PC-9 (cell line): ENCODE measurements at places on chromosomes 5 and 9.

GRCh38 chr9:1726993-1727759, 288.0 kb upstream of the SMARCA2 start:
- no peak overlapping the region for H3K27ac ChIP-seq
- H3K4me3 ChIP-seq, result no peak overlapping the region
- DNase-seq, result no peak
- no peaks in the 10 kb centered on the region for H3K36me3 ChIP-seq

DNA sequence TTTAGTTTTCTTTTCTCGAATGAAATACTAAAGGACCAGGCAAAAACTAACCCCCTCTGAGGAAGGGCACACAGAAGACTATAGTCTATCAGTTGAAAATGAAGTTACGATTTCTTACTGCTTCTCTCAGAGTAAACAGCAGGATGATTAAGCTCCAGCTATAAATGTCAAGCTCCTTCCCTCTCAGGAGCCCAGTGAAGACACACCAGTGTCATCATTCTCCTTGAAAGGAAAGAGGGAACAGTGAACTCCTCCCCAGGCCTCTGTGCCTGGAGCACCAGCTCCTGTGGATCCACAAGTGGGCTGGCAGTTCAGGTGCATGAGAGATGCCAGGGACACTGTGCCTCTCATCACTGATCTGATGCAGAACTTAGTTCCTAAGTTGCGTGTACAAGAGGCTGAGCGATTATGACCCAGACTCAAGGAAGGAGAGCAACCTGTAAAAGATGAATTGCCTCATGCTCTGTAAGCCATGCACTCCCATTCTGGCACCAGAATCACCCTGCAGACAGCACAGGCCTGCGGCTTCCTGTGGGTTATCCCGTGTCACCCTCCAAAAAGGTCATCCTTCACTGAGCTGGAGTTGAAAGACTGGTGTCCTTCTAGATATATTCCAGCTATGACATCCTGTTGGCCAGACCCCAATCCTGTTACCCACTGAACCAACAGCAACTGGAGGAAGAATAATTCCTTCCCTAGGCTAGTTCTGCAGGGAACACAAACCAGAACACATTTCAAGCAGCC, 394.0 kb downstream of the SEMA5A start:
- no peak overlapping the region for H3K4me3 ChIP-seq
- no peak overlapping the region for H3K27ac ChIP-seq
- H3K4me1 ChIP-seq, result no peaks in the 10 kb centered on the region
- H3K36me3 ChIP-seq, result no peaks in the 10 kb centered on the region
- no peak for DNase-seq

GRCh38 chr9:72150661-72151060, 1.4 kb downstream of the GDA start:
- H3K27me3 ChIP-seq, result no peaks in the 10 kb centered on the region
- peaks cover 69% of the 10 kb centered on the region for H3K4me1 ChIP-seq
- H3K36me3 ChIP-seq, result no peaks in the 10 kb centered on the region
- H3K27ac ChIP-seq, result peak overlapping the region; percentile 71

GRCh38 chr5:121121786-121122185, 657.7 kb downstream of the PRR16 start:
- no peaks in the 10 kb centered on the region for H3K4me1 ChIP-seq
- no peak overlapping the region for H3K4me3 ChIP-seq
- H3K27me3 ChIP-seq, result no peaks in the 10 kb centered on the region
- DNase-seq, result no peak
- no peak overlapping the region for H3K27ac ChIP-seq

- no peak overlapping the region for H3K4me3 ChIP-seq
- 0 out of 2 replicates have a peak, but pooled peaks cover 5% of the 10 kb centered on the region for H3K36me3 ChIP-seq
- no peak for DNase-seq
These were observed 44.8 kb downstream of the ANGPTL2 start for GRCh38 chr9:127077644-127077946.

DNA sequence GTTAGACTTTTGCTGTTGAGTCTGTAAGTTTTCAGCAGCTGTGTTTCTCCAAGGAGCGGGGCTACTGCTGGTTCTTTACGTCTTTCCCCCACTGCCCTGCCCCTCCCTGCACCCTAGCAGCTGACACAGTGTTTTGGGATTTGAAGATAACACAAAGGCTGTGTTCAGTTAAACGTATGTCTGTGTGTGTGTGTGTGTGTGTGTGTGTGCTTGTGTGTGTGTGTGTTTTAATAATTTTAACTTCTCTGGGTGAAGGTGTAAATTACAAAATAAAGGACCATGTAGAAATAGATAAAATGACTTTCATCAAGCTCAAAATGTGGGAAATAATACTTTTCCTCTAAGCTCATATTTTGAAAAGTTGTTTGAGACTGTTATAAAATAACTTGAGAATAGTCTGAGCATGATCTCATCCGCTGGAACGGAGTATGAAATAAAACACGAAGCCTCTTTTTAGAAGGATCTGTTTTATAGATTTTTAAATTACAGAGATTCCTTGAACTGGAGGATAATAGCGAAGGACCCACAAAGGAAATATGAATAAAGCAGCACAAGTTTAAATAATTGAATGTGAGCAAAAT, 10.9 kb downstream of the ABL1 start:
- no peak overlapping the region for H3K27ac ChIP-seq
- peaks cover 9% of the 10 kb centered on the region for H3K4me1 ChIP-seq
- no peak for DNase-seq
- H3K36me3 ChIP-seq, result no peaks in the 10 kb centered on the region
- no peak overlapping the region for H3K4me3 ChIP-seq
- no peaks in the 10 kb centered on the region for H3K27me3 ChIP-seq

GRCh38 chr5:34656001-34656699, at the start of gene RAI14:
RAI14 (plus strand) TSS chr5:34656328; CDS start chr5:34686920, 30,592 bp downstream.
- DNase-seq, result peak; percentile 97
- peaks cover 46% of the 10 kb centered on the region for H3K4me1 ChIP-seq
- H3K4me3 ChIP-seq, result peak within 1 kb of the TSS; percentile 82
- peak within 1 kb of the TSS; percentile 87 for H3K27ac ChIP-seq
- peaks cover 31% of the 10 kb centered on the region for H3K36me3 ChIP-seq

DNA sequence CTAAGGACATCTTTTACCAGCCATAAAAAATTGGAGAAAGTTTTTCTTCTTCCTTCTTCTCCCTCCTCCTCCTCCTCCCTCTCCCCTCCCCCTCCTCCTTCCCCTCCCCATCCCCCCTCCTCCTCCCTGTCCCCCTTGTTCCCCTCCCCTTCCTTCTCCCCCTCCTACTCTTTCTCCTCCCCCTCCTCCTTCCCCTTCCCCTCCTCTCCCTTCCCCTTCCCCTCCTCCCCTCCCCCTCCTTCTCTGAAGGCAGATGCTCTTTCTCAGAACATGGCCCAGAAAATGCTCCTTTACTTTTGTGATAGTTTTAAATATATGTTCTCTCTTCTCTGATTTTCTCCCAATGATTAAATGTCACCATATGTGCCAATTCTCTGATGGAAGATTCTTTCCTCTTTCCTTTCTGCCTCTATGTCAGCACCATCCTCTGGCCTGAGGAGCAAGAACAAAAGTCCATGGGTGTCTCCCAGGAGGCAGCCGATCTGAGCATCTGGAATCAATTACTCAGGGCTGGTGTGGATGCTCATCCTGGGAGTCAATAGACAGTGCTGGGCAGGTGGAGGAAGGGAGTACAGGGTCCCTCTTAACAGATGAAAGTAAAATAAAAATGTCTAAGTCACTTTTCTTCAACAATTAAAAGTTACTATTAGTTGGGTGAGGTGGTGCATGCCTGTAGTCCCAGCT, 63.0 kb upstream of the GNA14 start:
- DNase-seq, result no peak
- no peak overlapping the region for H3K4me3 ChIP-seq
- peaks cover 42% of the 10 kb centered on the region for H3K4me1 ChIP-seq
- no peaks in the 10 kb centered on the region for H3K36me3 ChIP-seq

GRCh38 chr5:154620411-154620810, 134.8 kb upstream of the LARP1 start:
- no peak overlapping the region for H3K27ac ChIP-seq
- no peaks in the 10 kb centered on the region for H3K36me3 ChIP-seq
- no peak for DNase-seq
- H3K27me3 ChIP-seq, result no peaks in the 10 kb centered on the region

DNA sequence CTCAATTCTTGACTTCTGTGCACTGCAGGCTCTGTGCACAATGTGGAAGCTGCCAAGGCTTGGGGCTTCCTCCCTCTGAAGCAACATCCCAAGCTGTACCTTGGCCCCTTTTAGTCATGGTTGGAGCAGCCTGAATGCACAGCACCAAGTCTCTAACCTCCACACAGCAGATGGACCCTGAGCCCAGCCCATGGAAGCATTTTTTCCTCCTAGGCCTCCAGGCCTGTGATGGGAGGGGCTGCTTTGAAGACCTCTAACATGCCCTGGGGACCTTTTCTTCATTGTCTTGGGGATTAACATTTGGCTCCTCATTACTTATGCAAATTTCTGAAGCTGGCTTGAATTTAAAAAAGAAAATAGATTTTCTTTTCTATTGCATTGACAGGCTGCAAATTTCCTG, 385.8 kb downstream of the LRRC70 start:
- H3K27ac ChIP-seq, result no peak overlapping the region
- H3K36me3 ChIP-seq, result no peaks in the 10 kb centered on the region
- H3K4me3 ChIP-seq, result no peak overlapping the region
- H3K4me1 ChIP-seq, result no peaks in the 10 kb centered on the region

DNA sequence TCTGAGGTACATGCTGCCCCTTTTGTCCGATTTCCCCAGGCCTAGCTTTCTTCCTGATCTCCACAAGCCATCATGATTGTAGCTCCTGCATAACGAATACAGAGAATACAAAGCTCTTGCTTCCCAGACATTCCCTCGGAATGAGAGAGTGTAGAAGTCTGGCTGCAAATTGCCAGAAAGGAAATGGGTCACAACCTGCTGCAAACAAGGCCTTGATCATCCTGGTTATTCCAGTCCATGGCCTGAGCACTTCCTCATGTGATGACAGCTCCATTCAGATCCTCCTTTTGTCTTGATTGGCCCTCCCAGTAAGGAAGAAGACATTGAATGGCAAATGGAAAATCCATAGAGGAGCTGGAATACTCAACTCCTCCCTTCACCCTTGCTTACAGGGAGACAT, 136.0 kb upstream of the ADRA1B start:
- H3K4me3 ChIP-seq, result no peak overlapping the region
- no peaks in the 10 kb centered on the region for H3K36me3 ChIP-seq
- H3K4me1 ChIP-seq, result peaks cover 36% of the 10 kb centered on the region

DNA sequence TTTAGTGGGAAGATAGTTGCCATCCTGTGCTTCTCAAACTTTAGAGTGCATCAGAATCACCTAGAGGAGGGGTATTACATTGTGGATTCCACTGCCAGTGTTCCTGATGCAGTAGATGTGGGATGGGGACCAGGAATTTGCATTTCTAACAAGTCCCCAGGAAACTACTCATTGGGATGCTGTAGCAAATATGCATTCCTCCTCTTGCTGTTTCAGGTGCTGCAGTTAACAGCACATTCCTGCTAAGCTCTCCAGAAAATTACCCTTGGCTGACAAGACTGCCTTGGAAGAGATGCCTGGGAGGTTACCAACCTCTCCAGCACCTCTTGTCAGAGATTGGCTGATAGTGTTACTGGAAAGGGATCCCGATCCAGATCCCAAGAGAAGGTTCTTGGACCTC, 270.5 kb downstream of the OSTF1 start:
- no peak for DNase-seq
- H3K27ac ChIP-seq, result no peak overlapping the region
- H3K4me3 ChIP-seq, result no peak overlapping the region
- no peaks in the 10 kb centered on the region for H3K27me3 ChIP-seq
- no peaks in the 10 kb centered on the region for H3K4me1 ChIP-seq
- H3K36me3 ChIP-seq, result no peaks in the 10 kb centered on the region
